ENCODE measurements at places on chromosomes 1 and 21.

GRCh38 chr1:85019994-85020393, 23.1 kb upstream of the MCOLN2 start:
- DNase-seq, result no peak

GRCh38 chr1:240351690-240352089, 260.0 kb downstream of the FMN2 start:
- no peak for DNase-seq

DNA sequence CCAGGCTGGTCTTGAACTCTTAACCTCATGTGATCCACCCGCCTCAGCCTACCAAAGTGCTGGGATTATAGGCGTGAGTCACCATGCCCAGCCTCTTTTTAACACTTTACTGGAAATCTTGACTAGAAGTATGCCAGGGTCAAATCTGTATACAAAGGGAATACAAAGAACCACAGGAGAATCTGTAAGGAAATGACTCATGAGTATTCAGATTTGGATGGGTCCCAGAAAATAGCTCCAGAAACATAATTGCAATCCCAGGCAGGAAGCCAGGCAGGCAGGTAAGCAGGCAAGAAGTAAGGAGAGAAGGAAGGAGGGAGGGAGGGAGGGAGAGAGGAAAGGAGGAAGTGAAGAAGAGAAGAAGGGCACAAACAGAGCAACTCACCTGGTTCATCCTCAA, 22.8 kb upstream of the TIAM1 start:
- no peak for DNase-seq

DNA sequence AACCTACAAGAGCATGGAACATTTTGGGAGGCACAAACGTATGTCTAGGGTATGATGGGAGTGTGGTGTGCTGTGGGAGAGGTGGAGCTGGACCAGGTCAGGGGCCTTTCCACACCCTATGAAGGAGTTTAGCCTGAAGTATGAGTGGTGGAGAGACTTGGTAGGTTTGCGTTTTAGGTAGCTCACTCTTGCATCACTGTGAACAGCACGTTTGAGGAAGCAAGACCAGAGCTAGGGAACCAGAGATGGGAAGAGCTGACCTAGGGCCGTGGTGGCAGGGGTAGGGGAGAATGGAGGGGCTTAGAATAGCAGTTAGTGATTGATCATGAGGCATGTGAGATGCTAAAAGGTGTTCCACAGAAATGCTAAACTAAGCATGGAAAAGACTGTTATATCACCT, 25.1 kb upstream of the ZFP69B start:
- DNase-seq, result no peak

DNA sequence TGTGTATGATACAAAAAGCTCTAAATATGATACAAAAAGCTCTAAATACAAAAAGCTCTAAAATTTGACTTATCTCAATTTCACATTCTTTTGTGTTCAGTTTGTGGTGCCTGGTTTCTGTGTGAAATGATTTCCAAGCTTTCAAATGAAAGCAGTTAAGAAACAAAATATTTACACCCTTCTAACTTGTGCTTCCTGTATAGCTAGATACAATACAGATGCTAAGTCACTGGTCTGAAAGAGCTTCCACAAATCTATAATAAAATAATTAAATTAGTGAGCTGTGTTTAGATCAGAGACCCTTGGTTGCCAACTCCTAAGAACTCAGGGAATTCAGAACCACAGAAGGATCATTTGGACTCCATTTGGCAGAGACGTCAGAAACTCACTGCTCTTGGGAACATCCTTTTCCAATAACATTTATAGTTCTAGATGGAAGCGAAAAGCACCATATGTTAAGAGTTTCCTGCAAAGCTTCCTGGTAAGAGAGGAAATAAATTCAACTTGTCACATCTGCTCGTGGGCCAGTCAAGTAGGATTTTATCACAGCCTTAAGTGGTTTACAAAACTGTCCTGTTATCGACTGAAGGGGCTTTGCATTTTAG, 1079.1 kb downstream of the ADGRL2 start:
- DNase-seq, result no peak

- DNase-seq, result no peak
Observed at GRCh38 chr1:76122271-76122670, 47.7 kb downstream of the ST6GALNAC3 start.

DNA sequence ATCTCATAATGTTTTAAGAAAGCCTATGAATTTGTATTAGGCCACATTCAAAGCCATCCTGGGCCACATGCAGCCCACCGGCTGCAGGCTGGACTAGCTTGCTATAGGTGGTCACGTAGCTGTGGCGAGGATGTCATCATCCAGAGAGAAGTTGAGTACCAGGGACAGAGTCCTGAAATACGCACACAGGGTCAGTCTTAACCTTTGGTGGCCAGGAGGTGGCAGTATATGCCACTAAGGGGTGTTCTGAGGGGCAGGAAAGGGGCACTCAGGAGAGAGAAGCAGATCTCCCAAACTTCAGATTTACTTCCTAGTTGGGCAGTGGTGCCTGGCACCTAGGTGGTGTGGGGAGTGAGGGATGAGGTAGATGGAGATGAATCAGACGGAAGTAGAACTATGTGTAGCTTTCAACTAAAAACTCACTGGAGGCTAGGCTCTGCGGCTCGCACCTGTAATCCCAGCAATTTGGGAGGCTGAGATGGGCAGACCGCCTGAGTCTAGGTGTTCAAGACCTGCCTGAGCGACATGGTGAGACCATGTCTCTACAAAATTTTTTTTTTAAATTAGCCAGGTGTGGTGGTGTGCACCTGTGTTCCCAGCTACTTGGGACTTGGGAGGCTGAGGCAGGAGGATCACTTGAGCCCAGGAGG, 16.3 kb upstream of the CDK18 start:
- no peak for DNase-seq

DNA sequence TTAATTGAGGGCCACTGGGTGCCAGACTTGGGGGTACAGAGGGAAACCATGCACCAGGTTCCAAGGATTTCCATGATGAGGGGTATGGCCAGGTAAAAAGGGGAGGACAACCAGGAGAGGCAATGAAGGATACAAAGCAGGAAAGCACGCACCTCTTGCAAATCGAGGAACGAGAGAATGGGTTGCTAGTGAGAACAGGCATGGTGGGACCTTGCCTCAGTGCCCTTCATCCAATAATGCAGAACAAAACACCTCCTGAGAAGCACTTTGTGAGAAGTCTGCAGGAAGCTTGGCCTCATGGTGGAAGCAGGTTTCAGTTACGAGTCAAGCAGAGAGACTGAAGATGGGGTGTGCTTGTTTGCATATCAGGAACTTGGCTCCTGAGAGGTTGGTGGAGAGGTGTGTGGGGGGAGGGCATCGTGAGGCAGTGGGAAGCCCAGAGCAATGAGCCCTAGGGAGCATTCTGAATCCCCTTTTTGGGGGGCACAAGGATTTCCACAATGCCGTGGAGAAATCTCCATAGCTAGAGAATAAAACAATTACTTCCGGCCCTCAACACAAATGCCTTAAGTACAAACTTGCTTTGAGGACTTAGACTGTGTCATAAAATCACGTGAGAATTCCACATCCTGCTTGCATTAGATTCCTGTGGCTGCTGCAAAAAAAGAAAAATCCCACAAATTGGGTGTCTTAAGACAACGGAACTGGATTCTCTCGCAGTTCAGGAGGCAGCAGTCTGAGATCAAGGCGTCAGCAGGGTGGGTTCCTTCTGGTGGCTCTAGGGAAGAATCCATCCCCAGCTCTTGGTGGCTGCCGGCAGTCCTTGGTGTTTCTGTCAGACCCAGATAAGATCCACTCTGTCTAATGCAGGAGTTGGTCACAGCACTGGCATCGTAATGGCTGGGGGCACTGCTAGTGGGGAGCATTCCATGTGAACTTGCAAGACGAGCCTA, 54.9 kb upstream of the BACE2 start:
- DNase-seq, result no peak

DNA sequence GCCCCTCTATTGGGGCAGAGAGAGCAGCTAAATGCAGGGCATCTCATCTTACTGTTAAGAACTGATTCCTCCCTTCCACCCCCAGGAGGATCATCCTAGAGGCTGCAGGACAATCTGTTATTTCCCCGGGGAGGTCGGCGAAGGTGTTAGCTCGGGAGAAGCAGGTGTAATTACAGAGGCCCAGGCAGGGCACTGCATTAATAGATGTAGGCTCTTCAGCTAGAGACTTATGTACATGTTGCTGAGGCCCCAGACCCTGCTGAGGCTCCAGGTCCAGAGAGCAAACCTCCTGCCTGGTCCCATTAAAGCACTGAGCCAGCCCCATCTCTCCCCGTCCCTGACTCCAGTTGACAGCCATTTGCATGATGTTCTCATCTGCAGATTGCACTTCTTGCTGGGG, 320.3 kb upstream of the VAMP3 start:
- no peak for DNase-seq

GRCh38 chr1:19918057-19918456, 5.4 kb downstream of the PLA2G2E start:
- peak; percentile 84 for DNase-seq

DNA sequence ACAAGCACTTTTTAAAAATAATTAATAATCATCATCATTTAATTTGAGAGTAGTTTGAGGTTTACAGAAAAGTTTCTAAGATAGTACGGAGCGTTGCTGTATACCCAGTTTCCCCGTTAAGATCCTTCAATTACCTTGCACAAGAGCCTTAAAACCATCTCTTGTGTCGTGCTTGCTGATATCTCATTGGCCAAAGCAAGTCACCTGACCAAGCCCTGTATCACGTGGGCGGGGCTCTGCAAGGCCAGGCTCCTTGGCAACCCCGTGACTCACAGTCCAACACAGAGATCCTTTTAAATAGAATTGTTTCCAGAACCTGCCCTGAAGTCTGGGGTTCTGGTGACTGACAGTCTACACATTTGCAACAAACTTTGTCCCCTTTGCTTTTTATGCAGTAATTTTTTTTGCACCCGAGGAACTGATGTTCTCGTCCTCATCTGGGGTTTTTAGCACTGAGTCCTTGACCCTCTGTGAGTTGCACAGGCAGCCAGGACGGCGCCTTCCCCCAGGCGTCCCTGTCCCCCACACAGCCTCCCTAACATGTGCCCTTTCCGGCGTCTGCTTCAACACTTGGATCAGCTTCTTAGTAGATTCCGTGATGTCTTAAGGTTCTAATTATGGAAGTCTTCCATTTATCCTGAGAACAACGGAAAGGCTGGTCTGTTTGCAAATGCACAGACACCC, 183.3 kb upstream of the TMEM51 start:
- DNase-seq, result no peak

DNA sequence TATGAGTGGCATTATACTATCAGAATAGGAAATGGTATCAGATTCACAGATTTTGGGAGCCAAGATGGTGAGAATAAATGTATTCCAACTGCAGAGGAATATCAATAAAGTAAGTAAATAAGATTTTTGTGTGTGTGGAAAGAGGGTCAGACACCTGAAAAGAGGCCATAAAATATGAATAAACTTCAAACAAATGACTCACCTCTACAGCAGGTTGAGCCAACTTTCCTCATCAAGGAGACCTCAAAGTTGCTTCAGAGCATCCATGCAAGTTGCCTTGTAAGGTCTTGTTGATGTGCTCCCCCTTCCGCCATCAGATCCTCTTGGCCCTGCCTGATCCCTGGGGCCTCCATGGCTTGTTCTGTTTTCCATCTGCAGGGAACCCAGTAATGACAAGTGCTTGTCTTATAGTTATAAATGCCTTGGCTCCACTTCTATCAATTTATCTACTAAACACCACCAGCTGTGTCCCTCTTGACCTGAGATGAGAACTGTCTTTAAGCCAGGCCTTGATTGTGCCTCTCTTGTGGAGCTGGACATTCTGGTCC, 775.6 kb downstream of the LTN1 start:
- no peak for DNase-seq

GRCh38 chr1:218123968-218124367, 161.1 kb upstream of the RRP15 start:
- no peak for DNase-seq

DNA sequence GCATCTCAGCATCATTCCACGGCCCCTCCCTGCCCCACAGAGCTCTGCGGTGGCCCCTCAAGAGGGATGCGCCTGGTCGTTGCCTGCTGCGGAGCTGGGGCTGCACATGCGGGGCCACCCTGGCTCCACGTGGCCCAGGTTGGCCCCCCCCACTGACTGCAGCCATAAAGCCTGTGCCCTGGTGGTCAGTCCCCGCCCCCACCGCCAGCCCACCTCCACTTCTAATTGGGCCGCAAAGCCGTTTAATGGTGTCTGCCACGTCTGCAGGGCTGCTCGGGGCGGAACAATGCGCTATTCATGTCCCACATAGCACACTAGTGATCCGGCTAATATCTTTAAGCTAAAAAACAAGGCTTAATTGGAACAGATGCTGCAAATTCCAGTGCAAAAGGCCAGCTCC, 33.5 kb upstream of the ACTRT2 start:
- DNase-seq, result no peak

- no peak for DNase-seq
Observed at GRCh38 chr1:234093741-234094140, 189.3 kb downstream of the SLC35F3 start.

- DNase-seq, result no peak
Observed at GRCh38 chr1:147840909-147841308, 61.7 kb upstream of the GJA8 start.

DNA sequence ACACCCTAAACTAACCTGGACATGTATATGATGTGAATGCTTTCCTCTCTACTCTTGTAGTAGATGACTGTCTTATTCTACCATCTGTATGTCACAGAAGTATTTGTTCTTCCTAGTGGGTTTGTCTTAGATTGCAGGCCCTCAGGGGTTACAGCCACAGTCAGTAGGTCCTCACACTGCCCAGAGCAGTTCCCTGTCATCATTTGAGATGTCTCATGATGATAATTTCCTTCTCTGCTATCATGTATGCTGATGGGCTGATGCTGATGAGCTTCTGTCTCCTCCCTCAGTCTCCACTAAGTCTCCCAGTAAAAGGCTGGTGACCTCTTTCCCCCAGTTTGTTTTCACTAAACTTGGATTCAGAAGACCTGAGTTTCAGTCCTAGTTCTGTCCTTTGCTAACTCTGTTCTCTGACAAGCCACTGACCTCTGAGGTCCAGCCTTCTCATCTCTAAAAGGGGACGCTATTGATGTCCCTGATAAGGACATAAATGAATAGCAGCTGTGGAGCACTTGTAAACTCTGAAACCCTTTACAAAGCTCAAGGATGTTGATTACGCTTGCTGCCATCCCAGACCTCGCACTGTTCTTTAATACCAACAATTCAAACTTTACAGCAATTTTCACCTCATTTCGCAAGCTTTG, 3.1 kb upstream of the ETV3 start:
- no peak for DNase-seq

DNA sequence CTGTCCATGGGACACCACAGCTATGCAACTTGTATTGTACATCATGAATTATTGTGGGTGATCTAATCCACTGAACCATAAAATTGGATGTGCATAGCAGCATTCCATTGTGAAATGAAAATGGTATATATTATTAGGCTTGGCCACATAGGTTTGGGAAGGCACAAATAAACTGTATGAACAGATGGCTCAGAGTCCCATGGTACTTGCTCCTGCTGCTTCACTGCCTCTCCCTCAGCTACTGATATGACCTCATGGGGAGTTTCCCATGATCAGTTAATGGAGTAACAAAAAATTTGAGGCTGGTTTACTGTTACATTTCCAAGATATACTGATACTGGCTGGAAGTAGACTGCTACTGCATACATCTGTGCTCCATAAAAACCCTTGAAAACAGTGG, 152.7 kb upstream of the NEGR1 start:
- DNase-seq, result no peak
